Smooth muscle cell of the coronary artery (primary cell): ENCODE measurements at places on chromosomes 11 and 22. TPM values are rescaled to one million over a fixed set of nuclear protein-coding genes. Genes with fewer than 3 reads are reported as not detected.

The TMEM258 gene
- 171 and 292 TPM in 2 replicates for total RNA-seq

The IL10RA gene
- total RNA-seq: 0.08 TPM in 1 of 2 replicates, not detected in the other

The GGTLC3 gene
- not detected in 2 replicates for total RNA-seq

The OR4A47 gene
- total RNA-seq: not detected in 2 replicates

The STX5 gene
- total RNA-seq: 45.7 and 50.7 TPM in 2 replicates

The APOBEC3H gene
- total RNA-seq: 0.70 TPM in 1 of 2 replicates, not detected in the other

The COPB1 gene
- 252 and 296 TPM in 2 replicates for total RNA-seq

The ANO9 gene
- total RNA-seq: not detected in 2 replicates

The LARGE2 gene
- 0.08 TPM in 1 of 2 replicates, not detected in the other for total RNA-seq

The CALCA gene
- not detected in 2 replicates for total RNA-seq
